ENCODE measurements at places on chromosomes 4 and X.
A peak's percentile ranks its signal among the peaks of the same experiment; 100 is the strongest.

DNA sequence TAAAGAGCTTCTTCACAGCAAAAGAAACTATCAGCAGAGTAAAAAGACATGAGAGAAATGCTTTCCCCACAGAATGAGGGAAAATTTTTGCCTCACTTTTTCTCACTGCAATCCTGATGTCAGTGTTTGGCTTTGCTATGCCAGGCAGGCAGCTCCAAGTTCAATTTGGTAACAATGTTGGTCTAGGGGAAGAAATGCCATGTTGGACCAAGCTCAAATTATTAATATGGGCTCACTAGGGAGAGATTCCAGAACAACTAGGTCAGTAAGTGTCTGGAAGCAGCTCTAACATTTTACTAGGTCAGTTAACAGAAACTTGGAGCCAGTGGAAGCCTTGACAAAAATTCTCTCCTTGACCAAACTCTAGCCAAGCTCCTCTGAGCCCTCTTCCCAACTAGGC is 95.4 kb downstream of the NAF1 start:
- no peak for DNase-seq

GRCh38 chrX:69031971-69032391 is 133.3 kb downstream of the PJA1 start:
- DNase-seq = no peak

- DNase-seq = no peak
These were observed 231.5 kb upstream of the DIAPH2 start for GRCh38 chrX:96453139-96453538.

DNA sequence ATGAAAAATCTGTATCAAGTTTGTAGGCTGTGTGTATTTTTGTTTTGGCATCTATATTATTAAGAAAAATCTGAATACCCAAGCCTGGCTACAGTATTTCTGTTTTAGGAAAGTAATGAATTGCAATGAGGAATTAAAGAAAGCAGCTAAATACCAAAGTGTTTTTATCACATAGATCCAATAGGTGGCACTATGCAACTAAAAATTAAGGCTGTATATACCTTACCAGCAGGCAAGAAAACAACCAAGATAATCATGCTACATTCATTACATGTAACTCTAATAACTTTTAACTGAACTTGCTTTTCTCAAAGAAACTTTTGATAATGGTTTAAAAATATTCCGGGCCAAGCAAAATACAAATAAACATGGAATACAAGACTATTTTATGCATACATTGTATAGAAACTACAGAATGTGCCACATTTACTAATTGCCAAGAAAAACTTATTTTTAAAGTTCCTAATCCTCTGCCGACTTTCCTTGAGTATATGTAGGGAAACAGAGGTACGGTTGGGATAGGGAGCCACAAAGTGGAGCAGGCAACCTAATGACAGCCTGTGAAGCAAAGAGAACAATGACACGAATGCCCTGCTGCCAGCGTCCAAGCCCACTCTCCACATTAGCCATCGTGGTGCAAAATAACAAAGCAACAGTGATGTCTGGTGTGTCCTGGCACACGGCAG is 63.7 kb downstream of the SEC24D start:
- peak; percentile 43 for DNase-seq

- DNase-seq = no peak
These were observed 64.5 kb downstream of the TENM3 start for GRCh38 chr4:182307746-182308145.

DNA sequence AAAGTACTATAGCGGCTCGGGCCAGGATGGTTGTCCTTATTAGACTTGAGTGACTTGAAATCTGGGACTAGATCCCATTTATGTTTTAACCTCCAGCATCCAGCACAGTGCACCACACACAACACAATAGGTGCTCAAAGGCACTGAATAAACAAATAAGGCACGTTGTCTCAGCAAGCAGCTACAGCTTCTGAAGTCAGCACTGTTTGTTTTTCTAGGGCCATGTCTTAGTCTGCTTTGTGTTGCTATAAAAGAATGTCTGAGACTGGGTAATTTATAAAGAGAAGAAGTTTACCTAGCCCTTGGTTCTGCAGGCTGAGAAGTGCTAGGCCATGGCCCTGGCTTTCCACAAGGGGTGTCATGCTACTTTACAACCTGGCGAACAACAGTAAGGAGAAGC is 102.1 kb upstream of the LNX1 start:
- DNase-seq = no peak

DNA sequence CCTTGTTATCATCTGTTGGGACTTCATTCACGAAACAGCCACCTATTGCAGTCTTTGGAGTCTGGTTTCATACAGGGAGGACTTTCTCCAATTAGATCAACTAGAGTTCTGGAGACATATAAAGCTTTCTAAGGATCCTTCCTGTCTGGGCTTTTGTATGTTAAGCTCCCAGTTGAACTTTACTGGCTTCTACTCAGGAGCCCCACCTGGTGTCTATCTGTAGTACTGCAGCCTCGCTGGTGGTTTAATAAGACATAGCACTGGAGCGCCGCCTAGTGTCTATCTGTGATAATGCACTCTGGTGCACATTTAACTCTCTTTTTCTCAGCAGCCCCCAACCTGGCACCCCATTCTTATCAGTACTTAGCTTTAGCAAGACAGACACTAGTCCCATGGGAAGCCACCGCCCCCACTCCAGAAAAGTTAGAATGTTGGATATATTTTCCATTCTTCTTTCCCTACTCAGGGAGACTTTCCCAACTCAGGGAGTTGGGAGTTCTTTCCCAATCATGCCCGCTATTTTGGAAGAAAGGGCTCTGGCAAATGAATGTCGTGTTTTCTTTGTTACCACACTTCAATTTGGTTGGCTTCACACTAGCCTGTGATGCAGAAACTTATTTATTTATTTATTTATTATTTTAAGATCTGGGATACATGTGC is 36.9 kb upstream of the SYTL4 start:
- peak; percentile 79 for DNase-seq

DNA sequence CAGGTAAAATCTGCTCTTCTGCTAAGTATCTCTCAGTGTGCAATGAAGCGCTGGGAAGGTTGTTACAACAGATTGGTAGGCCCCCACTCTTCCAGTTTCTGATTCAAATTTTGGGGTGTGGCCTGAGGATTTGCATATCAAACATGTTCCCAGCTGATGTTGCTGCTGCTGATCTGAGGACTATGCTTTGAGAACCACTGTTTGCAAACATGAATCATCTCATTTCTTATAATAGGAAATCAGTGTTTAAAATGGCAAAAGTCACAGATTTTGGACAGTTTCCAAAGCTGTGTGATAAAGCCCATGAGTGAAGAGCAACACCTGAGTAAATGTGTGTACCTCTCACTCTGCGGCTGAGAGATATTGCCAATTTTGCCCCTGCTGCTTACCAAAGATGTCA is 36.2 kb upstream of the NDNF start:
- no peak for DNase-seq

- DNase-seq = no peak
These were observed 172.5 kb downstream of the PCDH18 start for GRCh38 chr4:137359691-137360315.

GRCh38 chrX:16743604-16744325 is 24.4 kb downstream of the SYAP1 start:
- no peak for DNase-seq

DNA sequence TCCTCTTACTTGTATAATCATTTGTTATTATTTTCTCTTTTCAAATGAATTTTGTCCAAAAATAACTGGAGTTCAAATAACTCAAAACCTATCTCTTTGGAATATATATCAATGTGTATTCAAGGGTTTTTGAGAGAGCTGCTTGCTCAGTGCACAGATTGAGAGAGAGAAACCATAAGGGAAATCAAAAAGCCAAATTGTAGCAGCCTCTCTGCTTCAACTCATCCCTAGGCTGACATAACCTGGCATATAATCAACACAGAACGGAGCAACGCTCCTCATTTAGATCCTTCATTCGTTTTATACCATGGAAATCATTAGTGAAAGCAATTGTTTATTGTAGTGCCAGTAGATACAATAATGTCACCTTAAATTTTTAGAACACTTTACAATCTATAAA is 1.8 kb upstream of the GPM6A start:
- DNase-seq = no peak

DNA sequence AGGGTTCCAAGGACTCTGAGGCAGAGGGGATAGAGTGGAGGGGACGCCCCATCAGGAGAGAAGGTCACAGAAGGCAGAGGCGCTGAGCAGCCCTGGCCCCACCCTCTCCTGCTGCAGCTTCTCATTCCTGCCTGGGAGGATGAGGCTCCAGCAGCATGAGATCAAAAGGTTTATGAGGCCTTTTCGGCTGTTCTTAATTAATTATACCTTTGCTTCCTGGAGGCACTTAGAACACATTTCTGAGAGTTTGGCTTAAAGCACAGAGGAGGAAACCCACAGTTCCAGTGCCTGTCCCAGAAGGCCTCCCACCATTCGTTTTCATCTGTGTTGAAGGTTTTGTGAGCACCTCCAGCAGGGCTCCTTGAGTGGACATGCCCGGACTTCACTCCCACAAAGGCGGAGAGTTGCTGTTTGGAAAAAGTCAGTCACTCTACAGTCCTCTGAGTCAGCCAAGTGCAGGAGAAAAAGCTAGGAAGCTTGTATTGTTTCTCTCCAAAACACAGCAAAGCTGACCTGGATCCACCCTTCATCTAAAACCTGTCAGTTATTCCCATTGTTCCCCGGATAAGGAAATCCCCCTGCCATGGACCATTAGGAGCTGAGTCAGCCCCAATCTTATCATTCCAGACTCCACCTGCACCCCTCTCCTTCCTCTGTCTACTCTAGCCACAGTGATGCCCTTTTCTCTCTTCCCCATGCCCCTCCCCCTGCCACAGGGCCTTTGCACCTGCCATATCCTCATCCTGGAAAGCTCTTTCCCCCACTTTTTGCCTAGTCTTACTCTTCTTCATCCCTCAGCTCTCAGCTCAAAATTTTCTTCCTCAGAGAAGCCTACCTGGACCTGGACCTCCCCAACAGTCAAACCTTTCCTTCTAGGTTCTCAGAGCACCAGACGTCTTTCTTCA is 276.8 kb downstream of the FBXW7 start:
- no peak for DNase-seq

DNA sequence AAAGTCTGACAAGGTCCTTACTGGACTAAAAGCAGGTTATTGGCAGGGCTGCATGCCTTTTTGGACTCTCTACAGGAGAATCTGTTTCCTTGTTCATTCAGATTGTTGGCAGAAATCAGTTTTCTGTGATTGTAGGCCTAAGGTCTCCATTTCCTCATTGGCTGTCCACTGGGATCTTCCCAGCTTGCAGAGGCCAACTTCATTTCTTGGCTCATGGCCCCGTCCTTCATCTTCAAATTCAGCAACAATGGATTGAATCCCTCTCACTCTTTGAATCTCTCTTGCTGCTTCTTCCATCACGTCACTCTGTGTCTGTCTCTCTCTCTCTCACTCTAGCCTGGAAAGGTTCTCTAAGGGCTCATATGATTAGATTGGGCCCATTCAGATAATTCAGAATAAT is 14.9 kb upstream of the GLUD2 start:
- DNase-seq = no peak

GRCh38 chr4:85780664-85781063 is 305.7 kb downstream of the ARHGAP24 start:
- DNase-seq = no peak

DNA sequence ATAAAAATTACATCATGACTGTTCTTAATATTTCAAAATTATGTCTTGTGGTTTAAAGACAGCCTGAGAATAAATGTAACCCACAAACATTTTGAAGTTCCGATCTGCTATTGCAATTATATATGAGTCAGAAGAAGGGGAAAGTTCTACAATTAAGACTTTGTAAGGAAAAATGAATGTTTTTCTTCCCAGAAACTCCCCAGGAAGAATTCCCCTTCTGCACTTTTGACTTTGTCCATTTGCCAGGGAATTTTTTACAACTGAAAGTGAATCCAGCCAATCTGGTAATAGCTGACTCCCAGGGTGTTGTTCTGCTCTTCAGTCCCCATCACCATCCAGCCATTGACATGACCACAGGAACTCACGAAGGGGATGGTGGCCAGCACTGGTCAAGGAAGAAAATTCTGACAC is 61.6 kb upstream of the NOCT start:
- no peak for DNase-seq

DNA sequence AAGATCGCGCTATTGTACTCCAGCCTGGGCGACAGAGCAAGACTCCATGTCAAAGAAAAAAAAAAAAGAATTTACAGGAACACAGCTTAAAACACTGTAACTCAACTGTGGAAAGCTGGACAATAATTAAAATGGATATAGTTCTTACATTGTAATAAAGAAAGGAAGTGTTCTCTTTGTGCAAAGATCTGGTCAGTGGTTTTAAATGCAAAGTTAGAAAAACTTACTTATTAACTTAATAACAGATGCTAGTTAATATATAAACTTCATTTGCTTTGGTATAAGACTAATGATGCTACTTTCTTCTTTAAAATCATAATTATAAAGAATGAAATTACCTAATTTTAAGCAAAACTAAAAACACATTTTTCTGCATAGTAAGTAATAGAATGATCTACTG is 2024.1 kb upstream of the TENM3 start:
- DNase-seq = no peak

- DNase-seq = peak; percentile 51
These were observed 33.9 kb downstream of the PDK3 start for GRCh38 chrX:24498975-24499374.

GRCh38 chrX:115400960-115401359 is 111.4 kb downstream of the LUZP4 start:
- DNase-seq = no peak

DNA sequence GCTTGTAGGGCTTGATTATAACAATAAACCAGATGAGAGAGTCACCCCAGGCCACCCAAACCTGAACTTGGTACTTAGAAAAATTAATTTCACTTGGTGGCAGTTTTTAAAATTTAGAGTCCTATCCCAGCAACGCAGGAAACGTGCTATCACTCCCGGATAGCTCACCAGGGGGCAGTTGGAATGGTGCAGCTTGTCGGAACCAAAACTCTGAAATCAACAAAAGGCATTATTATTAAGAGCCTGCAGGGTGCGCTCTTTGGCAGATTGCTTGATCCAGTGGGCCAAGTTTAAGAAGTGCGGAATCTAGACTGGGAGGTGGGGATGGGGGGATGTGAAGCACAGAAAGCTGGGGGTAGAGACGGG is 2.4 kb downstream of the FRAS1 start:
- DNase-seq = no peak

DNA sequence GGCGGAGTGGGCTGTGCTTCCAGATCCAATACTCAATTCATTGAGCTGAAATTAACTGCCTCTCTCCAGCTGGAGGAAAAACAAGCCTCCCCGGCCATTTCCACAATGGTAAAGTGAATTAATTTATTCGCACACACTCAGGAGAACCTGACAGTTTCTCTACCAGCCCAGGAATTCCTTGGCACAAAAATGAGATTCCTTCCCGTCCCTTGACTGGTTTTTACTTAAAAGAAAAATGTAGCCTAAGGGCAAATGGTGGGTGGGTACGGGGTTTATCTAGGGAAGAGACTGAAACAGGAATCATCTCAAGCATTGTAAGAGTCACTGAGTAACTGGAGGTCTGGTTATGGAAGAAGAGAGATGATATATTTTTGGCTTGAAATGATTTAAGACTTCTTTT is 102.7 kb downstream of the VCX3A start:
- no peak for DNase-seq

GRCh38 chr4:15600176-15600575 is 55.0 kb downstream of the FBXL5 start:
- DNase-seq = no peak

- DNase-seq = no peak
These were observed 1.0 kb upstream of the THAP9 start for GRCh38 chr4:82899374-82900065.

- no peak for DNase-seq
These were observed 5.5 kb downstream of the NEUROG2 start for GRCh38 chr4:112510291-112511092.
